GM18507 (cell line): ENCODE measurements at places on chromosomes 6 and 20.

DNA sequence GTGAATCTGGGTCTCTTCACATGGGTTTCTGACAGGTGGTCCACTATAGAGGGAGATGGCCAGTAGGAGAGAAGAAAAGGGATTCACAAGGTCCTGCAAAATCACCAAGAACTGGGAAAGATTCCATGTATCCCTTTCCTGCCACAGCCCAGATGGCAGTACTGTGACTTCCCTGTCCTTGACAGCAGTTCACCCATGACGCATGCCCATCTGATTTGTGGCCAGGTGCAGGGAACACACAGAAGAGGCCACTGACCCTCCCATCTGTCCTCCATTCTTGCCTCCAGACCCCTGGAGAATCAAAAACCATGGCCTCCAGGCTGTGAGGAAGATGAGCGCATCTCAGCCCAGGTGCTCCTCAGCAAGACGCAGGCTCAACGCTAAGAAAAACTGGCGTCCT lies 183.1 kb upstream of the RREB1 start:
- DNase-seq, result no peak

GRCh38 chr6:52130440-52130839 lies 43.0 kb upstream of the PKHD1 start:
- DNase-seq, result no peak

- DNase-seq, result no peak
Measured at GRCh38 chr6:22904431-22904830, 335.1 kb downstream of the HDGFL1 start.

- no peak for DNase-seq
Measured at GRCh38 chr6:33566182-33567084, 13.6 kb downstream of the BAK1 start.
